ENCODE measurements at places on chromosomes 3 and 15.

GRCh38 chr3:31181661-31182060 lies 287.2 kb upstream of the GADL1 start:
- no peak for DNase-seq

DNA sequence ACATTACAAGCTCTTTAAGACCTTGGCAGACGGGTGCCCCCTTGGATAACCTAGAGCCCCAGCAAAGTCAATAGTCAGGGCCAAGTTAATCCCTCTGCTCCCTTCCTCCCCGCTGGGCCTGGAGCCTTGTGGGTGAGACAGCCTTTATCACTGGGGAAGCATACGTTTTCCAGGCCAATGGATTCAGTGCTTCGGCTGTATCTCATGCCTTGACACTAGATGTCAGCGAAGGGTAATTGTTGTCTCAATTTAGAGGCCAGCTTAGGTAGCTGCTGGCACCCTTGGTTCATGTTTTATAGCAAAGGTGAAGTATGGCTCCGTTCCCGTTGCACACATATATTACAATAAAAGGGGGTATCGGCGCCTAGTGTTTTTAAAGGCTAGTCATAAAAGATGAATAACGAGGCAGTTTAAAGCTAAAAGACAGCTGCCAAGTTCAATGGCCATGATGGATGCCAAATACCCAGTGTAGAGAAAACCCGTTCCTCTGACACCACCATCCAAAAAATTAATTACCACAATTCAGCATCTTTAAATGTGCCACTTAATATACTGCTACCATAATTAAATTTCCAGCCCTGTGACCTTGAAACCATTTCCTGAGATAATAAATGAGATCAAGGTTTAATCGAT lies 52.3 kb upstream of the BNIP2 start:
- DNase-seq = peak; percentile 38

DNA sequence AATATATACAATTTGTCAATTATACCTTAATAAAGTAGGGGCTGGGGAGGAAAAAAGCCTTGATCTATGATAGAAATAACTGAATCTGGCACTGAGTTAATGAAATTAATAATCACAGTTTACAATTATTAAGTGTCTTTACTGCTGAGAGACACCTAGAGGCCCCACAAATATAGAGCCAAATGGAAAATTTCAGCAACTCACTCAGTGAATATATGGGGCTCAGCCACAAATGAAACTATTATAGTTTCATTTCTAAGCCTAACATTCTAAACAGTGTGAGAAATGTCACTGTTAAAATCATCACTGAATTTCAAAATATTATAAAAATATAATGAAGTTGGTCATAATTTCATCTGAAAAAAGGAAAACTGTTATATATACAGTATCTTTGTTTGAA lies 40.3 kb downstream of the GNB4 start:
- no peak for DNase-seq

GRCh38 chr3:132874701-132875100 lies 152.5 kb upstream of the NPHP3 start:
- DNase-seq = no peak

DNA sequence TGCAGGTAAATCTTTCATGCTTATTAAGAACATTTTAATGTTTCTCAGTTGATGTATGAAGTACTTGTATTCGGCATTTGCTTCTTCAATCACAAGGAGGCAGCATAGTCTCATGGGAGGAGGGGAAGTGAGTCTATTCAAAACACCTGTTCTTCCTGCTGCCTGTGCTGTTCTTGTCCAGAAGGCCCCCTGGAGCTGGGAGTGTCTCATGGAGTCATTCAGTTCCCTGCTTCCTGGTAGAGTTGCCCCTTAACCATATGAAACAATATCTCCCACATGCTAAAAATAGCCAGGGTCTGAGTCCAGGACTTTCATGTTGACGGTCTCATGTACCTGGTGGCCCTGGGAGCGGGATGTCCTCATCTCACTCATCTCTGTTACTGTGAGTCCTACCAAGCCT lies 15.5 kb upstream of the PPP1R2 start:
- no peak for DNase-seq

DNA sequence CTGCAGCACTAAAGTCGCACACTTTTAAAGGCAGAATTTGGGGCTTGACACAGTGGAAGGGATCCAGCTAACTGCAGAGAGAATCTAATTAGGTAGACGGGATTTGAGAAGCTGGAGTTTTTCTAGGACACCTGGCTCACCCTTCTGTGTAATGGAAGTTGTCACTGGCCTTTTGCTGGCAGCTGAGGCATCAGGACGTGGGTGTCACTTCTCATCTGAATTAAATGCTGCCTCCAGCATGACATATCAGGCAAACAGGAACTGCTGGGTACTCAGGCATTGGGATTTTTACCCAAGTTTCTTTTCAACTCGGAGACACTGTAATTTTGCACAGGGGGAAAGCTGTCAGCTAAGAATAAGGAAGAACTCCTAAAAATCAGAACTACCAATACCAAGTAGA lies 861.9 kb upstream of the ARPP21 start:
- no peak for DNase-seq

DNA sequence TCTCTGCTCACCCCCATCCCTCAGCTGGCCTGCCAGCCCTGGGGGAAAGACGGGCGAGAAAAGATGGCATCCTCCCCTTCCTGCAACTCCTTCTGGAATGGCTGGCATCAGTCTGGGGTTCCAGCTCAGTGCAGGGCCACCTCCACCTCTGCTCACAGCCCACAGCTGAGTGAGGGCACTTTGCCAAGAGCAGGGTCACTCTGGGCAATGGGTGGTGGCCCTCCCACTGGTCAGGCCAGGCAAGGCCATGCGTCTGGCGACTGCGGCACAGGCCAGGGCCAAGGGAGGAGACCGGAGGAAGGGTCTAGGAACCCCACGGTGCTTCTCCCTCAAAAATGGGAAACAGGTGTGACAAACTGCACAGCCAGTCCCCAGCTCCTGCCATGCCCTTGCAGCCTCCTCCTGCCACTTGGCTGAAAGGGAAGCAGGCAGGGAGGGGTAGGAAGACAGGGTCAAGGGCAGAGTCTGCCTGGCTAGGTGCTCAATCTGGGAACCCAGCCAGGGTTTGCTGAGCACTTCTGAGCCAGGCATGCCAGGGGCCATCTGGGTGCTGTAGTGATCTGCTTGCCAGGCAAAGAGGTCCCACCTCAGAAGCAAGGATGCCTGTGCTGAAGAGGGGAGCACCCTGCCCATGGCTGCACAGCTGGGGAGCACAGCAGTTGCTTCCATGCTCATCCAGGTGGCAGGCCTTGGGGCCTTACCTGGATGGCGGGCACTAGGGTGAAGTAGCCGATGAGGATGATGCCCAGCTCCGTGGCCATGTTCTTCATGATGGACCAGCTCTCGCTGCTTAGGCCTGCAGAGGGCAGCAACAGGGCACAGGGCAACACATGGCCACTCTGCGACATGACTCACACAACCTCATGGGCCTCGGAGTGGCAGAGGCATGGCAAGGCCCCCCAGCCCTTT lies 41.2 kb downstream of the PTPN23 start:
- peak; percentile 42 for DNase-seq

- DNase-seq = no peak
These were observed 60.8 kb downstream of the PLS1 start for GRCh38 chr3:142657033-142657432.

DNA sequence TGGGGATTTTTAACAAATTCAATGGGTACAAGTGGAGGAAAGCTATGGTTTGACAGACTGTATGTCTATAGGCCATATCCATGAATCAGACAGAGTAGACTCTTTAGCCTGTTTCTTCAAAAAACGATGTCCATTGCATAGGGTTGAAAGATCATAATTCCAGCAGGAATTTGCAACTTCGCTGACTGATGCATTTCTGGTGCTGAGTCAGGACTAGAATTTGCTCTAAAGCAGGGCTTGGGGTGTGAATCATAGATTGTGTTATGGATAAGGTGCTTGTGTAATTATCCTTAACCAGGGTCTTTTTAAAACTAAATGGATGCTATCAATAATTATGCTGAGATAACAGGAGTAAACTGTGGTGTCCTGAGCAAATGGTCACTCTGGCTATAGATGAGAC lies 200.4 kb upstream of the TBC1D5 start:
- no peak for DNase-seq

GRCh38 chr15:32747921-32748342 lies 30.1 kb downstream of the GREM1 start:
- DNase-seq = no peak

DNA sequence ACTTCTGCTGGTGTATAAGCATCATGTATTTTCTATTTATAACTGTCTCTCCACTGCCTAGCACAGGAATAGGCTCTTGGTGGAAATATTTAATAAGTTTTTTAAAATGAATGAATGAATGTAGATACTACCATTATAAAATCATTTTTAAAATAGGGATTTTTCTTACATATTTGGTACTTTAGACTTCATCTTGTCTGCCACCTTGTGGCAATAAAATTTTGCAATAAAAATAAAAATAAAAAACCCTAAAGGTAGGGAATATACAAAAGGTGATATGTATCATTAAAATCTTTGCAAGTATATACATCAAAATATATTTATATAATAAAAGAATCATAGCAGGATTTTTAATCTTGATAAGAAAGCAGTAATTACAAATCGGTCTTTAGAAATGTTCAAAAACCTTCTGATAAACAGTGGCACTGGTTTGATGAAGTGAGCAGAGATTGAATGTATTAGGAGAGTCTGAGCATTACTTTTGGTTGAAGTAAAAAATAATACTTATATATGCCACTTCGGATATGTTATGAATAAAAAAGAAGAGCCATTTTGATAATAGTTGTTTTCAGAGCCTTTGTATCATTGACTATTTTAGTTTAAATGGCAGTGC lies 95.2 kb downstream of the SPATA16 start:
- no peak for DNase-seq

DNA sequence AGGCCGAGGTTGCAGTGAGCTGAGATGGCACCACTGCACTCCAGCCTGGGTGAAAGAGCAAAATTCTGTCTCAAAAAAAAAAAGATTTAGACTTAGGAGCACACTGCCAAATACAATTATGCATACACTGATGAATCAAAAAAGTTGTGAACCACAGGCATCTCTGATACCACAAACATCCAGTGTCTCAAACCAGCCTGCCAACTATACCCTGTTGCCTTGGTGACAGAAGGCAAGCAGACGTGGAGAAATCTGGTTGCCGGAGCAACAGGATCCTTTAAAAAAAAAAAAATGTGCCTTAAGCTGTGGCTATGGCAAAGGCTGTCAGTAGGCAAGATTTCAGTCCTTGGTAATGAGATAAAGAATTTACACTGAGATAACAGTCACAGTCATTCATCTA lies 202.3 kb downstream of the NEK10 start:
- no peak for DNase-seq

DNA sequence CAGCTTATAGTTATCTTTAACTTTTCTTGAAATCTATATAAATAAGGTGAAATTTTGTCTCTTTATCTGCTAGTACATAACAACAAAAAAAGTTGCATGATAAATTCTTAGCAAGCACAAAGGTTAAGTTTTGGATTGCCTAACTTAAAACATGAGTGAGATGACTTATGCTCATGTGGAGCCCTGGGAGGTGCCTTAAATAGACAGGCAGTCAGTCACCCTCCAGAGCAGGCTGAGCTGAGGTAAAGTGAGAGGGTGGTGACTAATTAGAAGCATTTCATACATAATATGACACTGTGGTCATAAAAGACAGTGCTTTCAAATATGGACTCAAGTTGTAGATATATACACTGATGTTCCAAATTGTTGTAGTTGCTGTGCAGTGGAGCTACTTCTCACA lies 14.6 kb upstream of the MME start:
- no peak for DNase-seq

- DNase-seq = no peak
These were observed 166.7 kb downstream of the STT3B start for GRCh38 chr3:31699309-31699953.

- no peak for DNase-seq
These were observed 848 bp upstream of the CADPS start for GRCh38 chr3:62876064-62876463.

GRCh38 chr3:113828600-113828999 lies 10.0 kb upstream of the GRAMD1C start:
- DNase-seq = no peak

- peak; percentile 34 for DNase-seq
These were observed 894 bp upstream of the TM4SF4 start for GRCh38 chr3:149473357-149474249.

DNA sequence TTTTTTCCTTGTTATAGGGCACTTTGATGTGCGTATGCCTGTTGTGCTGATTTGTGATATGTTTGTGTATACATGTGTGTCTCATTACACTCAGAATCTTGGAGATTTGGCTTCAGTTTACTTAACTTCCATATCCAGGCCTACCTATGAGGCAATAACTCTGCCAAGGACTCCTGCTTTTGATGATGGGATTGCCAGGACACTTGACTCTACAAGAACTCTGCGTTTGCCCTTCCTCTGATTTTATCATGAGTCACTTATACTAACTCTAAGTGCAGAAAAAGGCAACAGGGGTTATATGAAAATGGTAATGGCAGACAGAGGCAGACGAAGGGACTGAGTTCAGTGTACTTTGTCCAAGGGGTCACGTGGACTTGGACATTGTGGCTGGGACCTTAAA lies 33.6 kb downstream of the MCTP2 start:
- DNase-seq = no peak

Data from BE2C (cell line).